ENCODE measurements at places on chromosomes 6 and 20.

DNA sequence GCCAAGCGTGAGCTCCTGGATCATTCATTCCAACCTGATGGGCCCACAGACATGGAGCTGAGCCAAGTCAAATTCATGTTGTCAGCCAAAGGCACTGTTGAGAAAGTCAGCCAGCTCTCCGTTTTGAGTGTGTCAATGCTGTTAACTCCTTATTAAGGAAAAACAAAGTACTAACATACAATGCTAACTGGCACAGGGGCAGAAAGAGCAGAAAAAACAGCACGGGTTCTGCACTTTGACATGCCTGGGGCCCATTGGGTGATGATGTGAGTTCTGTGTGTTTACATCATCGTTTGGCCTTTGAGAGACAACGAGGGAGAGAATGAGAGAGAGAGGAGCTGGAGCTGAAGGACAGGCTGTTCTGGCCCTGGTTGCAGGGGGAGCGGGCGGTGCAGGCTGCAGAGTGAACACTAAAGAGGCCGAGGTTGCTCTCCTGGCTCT lies 85.9 kb downstream of the SMOC2 start:
- DNase-seq: no peak

- DNase-seq: no peak
These were observed 288.5 kb downstream of the SOX4 start for GRCh38 chr6:21881969-21882465.

GRCh38 chr6:79196912-79197311 lies 37.6 kb downstream of the HMGN3 start:
- DNase-seq: no peak

GRCh38 chr6:71490876-71491275 lies 202.3 kb downstream of the OGFRL1 start:
- DNase-seq: no peak

DNA sequence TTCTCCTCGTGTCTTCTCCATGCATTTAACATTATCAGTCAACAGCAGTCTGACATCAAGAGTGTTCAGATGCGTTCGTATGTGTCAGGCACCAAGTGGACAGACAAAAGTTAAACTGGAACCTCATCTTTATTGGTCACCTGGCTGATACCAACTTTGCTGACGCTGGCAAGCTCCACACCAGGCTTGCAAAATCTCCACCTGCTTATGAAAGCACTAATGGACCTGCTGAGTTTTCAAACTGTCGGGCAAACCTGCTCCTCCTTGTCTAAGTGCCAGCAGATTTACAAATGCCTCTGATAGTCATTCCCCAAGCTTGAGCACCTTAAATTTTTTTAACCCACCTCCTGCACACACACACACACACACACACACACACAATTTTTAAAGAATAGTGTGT lies 27.9 kb upstream of the DSP start:
- no peak for DNase-seq

- DNase-seq: peak; percentile 14
These were observed 27.3 kb downstream of the GSTA3 start for GRCh38 chr6:52881996-52882841.

DNA sequence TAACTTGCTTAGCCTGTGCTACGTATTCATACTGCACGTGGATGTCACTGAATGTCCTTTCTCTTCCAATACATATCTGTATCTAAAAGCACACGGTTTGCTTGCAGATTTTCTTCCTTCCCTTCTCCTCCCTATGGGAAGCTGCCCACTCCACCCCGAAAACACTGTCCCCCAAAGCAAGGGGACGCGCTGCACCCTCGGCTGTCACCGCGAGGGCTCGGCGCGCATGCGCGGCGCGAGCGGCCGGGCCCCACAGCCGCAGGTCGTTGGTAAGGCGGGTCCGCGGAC lies 659 bp downstream of the TMX4 start:
- DNase-seq: no peak

- no peak for DNase-seq
These were observed 16.7 kb downstream of the ZNF292 start for GRCh38 chr6:87171938-87172633.

DNA sequence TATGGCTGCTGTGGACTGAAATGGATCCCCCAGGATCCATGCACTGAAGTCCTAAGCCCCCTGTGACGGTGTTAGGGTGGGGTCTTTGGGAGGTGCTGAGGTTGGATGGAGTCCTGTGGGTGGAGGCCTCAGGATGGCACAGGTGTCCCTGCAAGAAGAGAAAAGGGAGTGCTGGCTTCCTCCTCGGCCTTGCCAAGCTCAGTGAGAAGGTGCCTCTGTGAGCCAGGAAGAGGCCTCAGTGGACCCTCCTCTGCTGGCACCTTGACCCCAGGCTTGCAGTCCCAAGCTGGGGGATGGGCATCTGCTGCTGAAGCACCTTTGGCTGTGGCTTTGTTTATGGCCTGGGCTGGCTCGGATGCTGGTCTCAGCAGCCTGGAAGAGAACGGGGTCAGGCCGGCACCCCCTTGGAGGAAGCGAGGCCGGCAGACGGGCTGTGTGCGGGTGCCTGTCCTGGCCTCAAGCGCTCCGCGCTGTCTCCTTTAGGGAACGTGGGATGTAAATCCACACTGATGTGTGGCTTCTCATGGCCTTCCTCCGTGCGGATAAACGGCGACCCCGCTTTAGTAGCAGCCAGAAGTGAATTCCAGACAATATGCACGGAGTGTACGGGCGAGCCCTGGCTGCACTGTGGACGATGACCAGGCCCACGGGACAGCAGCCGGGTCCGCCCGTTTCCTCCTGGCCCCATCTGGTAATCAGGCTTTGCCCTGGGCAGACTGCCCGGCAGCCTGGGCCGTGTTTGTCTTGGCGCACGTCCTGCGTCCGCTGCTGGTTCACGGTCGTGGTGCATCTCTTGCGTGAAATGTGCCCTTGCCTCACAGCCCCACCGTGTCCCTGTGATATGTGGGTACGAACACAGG lies 182.6 kb downstream of the ERMARD start:
- DNase-seq: no peak

DNA sequence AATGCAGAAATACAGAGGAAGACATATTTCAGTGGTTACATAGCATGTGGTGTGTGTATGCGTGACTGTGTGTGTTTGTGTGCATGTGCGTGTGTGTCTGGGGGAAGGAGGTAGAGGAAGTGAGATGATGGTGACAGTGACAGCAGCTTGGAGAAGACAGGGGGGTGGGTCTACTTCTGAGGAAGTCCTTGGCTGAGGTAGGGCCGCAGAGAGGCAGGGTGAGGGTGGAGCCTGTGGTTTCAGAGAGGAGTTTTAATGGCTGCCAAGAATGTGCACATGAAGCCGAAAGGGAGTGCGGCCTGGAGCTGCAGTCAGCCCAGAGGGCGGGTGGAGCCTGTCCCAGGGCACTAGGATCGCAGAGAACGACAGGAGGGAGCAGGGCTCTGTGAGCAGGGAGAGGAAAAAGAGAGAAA lies 22.7 kb upstream of the RNF24 start:
- peak; percentile 52 for DNase-seq
